Left kidney (tissue), 8 donors: ENCODE measurements at places on chromosomes 16 and 17. TPM values are rescaled to one million over a fixed set of nuclear protein-coding genes. Genes with fewer than 3 reads are reported as not detected.

The KRTAP2-3 gene
- polyA plus RNA-seq = not detected

The ITGAL gene
- polyA plus RNA-seq = 2.1 TPM

The HEATR9 gene
- polyA plus RNA-seq = 0.20 TPM

The JPH3 gene
- polyA plus RNA-seq = 0.76 TPM

DNA sequence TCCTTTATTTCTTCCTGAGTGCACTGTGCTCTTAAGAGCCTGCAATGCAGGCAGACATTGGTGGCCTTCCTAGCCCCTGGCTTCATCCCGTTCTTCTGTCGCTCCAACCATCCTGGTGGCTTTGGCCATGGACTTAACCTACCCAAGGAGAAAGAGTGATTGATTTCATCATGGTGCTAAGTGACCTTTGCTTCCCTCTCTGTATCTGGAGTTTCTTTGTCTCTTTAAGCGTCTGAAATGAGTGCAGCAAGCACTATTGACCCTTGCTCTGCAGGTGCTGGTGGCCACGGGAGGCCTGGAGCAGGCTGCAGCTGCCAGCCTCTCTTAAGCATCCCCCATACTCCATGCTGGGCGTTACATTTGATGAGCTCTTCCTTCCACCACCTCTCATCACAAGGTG lies 60.5 kb downstream of the RAP1GAP2 start:
- DNase-seq = no peak

- no peak for DNase-seq
These were observed 42.4 kb upstream of the AKTIP start for GRCh38 chr16:53545433-53545832.

- no peak for DNase-seq
These were observed 47.4 kb downstream of the AXIN2 start for GRCh38 chr17:65514082-65514481.

- no peak for DNase-seq
These were observed 16.4 kb upstream of the CCL23 start for GRCh38 chr17:36034127-36034526.

DNA sequence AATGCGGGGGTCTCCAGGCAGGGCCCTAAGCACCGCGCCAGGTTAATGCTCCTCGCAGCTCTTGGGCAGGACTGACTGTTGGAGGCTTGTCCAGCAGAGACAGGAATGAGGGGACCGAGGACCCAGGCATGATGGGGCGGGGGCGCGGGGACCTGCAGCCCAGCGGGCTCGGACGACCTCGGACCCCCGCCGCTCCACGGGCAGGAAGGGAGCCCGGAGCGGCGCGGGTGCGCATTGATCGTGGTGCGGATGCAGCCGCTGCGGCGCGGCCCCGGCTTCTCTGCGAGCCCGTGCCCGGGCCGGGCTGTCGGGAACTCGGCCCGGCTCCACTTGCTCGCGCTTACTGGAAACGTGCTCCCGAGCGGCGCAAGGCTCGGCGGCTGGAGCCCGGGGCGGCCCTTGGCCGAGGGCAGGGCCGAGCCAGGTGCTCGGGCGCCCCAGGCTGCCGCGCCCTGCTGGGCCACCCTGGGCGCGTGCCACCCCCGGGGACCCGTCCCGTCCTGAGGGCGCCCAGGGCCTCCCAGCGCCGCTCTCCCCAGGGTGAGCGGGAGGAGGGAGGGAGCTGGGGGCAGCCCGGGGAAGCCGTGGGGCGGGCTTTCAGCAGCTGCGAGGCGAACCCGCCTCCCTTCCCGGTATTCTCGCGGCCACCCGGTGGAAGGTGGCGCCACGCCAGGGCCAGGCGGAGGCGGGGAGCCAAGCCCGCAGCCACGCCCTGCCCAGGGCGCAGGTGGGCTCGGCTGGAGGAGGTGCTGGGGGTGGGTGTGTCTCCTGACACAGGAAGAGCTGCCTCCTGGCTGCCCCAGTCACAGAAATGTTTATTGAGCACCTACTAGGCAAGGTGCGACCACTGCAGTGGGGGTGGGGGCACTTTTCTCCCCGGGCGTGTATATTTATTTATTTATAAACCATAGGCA lies 45.9 kb downstream of the SOCS3 start:
- peak; percentile 72 for DNase-seq

GRCh38 chr17:75769536-75769935 lies 4.5 kb upstream of the GALK1 start:
- no peak for DNase-seq

DNA sequence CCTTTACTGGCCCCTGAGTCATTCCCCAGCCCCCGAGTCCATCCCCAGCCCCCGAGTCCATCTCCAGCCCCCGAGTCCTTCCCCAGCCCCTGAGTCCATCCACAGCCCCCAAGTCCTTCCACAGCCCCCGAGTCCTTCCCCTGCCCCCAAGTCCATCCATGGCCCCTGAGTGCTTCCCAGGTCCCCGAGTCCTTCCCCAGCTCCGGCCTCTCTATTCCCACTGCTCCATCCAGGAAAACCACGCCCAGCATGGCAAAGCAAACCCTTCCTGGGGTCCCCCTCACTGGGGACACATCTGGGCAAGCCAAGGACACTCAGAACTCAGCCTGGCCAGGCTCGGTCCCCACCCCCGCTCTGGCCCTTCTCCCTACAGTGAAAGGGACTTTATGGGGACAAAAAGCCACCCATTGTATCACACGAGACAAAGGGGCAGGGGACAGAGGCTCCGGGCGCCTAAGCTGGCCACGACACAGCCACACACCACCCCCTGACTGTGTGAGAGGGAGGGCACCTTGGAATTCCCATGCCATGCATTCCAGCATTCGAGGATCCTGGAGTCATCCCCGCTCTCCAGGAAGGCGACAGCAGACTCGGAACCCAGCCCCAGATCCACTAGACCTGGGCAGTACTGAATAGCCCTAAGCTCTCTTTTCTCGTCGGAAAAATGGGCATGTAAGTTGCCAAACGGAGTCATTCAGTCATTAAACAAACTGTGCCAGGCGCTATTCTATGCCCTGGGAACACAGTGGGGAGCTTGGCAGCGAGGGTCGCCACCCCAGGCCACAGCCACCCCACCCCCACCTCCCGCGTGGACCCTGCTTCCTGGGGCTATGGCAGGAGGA lies 14.0 kb downstream of the PLLP start:
- no peak for DNase-seq

- no peak for DNase-seq
These were observed 12.1 kb upstream of the CBFB start for GRCh38 chr16:67016681-67017420.
